ENCODE measurements at places on chromosomes 16 and 17. TPM values are rescaled to one million over a fixed set of nuclear protein-coding genes. Genes with fewer than 3 reads are reported as not detected.

DNA sequence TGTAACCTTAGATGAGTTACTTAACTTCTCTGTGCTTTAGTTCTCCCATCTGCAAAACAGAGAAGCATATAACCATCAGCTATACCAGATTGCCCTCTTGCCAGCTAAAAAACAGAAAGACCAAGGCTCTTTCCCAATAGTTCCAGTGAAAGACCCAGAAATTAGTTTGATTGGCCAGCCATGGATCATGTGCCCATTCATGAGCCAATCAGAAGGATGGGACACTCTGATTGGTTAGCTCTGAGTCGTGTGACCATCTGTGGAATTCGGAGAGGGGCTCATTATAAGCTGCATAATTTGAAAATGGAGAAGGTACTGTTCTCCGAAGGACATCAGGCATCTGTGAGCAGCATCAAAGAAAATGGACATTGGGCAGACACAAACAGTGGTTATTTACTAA, 155.2 kb downstream of the ABCC12 start:
- DNase-seq: no peak

GRCh38 chr17:2240541-2240940, 63.0 kb downstream of the SMG6 start:
- no peak for DNase-seq

GRCh38 chr17:53420035-53420641, 402.6 kb upstream of the KIF2B start:
- DNase-seq: no peak

Gene TPSD1
- not detected for total RNA-seq

Gene CPNE7
- total RNA-seq: not detected

DNA sequence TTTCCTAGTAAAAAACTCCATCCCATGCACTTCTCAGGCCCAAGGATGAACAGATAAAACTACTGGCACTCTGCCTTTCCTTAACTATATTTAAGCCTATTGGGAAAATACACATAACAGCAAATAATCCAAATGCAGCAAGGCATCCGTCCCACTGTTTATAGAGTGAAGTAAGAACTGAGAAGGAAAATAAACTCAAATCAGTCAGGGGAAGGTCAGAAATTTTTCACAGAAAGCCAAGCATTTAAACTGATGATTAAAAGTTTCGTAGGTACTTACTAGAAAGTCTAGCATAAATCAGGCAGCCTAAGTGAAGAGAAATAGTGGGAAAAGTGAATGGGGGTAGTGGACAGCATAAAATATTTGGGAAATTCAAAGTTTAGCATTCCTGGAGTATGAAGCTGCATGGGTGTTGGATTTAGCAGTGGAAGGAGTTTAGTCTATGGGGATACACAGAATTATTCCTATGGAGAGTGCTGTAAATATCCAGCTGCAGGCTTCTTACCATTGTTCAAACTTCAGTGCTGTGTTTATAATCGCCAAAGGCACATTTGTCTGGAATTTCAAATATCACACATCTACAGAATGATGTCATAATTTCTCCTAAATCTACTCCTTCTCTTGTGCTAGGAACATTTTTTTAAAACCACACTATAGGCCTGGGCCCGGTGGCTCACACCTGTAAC, 1131.0 kb upstream of the GOT2 start:
- peak; percentile 75 for DNase-seq

- DNase-seq: no peak
Observed at GRCh38 chr17:38587203-38587602, 18.5 kb downstream of the SRCIN1 start.
